ENCODE measurements at places on chromosomes 2 and 18.
A peak's percentile ranks its signal among the peaks of the same experiment; 100 is the strongest.

- DNase-seq: peak; percentile 33
Measured at GRCh38 chr2:242044313-242044590, 174.7 kb downstream of the RTP5 start.

DNA sequence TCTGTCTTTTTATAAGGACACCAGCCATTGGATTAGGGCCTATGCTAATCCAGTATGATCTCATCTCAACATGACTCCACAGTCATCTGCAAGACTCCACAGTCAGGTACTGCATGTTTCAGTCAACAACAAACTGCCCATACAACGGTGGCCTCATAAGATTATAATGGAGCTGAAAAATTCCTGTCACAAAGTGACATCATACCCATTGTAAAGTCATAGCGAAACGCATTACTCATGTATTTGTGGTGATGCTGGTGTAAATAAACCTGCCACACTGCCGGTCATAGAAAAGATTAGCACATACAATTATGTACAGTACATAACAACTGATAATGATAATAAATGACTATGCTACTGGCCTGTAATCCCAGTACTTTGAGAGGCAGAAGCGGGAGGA is 102.2 kb downstream of the TEX51 start:
- DNase-seq: no peak

- DNase-seq: no peak
Measured at GRCh38 chr18:8828798-8829197, 123.4 kb downstream of the MTCL1 start.

- peak; percentile 68 for DNase-seq
Measured at GRCh38 chr2:240348522-240348921, 86.9 kb upstream of the GPC1 start.

All from sigmoid colon (tissue), 7 donors.